ENCODE measurements at places on chromosomes 13 and 19. TPM values are rescaled to one million over a fixed set of nuclear protein-coding genes. Genes with fewer than 3 reads are reported as not detected.

The RAB20 gene
- 9.3 TPM for total RNA-seq

The ARHGEF1 gene
- 43.9 TPM for total RNA-seq

DNA sequence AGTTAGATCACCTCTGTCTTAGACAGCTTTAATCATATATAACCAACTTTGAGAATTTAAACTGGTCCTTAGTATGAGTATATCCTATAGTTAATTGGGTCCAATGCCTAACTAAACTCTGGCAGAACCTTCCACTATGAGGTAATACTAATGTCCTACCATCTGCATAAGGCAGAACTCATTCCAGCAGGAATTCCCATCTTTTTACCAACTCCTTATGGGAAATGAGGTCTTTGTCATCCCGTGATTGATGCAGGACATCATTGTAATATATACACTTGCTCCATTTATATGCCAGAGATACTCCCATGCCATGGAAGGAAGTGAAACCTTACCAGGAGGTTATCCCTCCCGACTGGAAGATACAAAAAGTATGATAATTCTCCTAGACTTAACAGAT lies 2.8 kb downstream of the KCTD4 start:
- no peak for DNase-seq

DNA sequence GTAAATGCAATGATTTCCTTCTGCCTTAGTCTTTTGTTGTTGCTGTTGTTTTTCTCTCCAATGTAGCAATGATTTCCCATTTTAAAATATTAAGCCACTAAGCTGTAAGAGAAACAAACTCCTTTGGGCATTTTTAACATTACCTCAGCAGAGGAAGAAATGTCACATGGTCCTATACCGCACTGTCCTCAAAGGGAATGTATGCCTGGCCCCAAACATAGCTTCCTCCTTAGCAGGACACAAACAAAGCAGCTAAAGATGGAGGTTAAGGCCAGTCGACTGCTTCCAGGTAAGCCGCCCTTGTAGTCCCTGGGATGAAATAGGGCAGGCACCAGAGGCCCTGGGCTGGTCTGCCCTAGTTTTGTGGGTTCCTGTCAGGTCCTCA lies 249.0 kb downstream of the TSHZ3 start:
- DNase-seq, result no peak

DNA sequence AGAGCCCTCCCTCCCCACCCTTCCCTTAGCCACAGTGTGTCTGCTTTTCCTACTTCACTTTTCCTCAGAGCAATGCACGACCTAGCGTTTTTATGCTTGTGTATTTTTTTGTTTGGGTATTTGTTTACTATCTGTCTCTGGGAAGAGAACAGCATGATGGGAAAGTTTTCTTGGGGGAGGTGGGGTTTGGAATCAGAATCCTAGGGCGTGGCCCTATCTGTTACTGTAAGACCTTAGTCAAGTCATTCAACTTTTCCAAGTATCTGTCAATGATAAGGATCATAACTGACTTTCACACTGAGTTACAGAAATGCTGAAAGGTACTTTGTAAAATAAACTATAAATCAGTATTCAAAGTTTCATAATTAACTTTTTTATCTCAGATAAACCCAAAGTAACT lies 146.3 kb upstream of the WASF3 start:
- no peak for DNase-seq

The GSX1 gene
- total RNA-seq, result not detected

DNA sequence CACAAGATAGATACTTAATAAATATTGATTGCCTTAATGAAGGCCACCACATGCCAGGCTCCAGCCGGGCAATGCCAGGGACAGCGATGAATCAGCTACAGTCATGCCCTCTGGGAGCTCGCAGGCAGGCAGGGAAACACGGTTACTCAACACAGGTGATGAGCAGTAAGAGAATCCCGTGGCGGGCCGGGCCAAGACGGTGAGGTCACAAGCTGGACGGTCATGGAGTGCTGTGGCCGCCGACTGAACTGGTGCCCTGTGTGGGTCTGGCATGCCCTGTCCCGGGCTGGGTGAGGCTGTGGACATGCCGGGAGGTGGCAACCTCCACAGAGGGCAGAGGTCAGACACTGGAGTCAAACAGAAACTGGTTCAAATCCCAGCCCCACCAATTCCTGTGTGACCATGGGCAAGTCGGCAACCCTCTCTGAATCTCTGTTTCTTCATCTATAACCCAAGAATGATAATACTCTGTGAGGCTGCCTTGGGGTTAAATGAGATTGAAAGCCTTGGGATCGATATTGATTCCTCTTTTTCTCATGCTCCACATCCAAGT lies 13.2 kb upstream of the PAK4 start:
- peak; percentile 94 for DNase-seq

- DNase-seq, result peak; percentile 34
Observed at GRCh38 chr13:34750078-34750931, 191.8 kb upstream of the NBEA start.

DNA sequence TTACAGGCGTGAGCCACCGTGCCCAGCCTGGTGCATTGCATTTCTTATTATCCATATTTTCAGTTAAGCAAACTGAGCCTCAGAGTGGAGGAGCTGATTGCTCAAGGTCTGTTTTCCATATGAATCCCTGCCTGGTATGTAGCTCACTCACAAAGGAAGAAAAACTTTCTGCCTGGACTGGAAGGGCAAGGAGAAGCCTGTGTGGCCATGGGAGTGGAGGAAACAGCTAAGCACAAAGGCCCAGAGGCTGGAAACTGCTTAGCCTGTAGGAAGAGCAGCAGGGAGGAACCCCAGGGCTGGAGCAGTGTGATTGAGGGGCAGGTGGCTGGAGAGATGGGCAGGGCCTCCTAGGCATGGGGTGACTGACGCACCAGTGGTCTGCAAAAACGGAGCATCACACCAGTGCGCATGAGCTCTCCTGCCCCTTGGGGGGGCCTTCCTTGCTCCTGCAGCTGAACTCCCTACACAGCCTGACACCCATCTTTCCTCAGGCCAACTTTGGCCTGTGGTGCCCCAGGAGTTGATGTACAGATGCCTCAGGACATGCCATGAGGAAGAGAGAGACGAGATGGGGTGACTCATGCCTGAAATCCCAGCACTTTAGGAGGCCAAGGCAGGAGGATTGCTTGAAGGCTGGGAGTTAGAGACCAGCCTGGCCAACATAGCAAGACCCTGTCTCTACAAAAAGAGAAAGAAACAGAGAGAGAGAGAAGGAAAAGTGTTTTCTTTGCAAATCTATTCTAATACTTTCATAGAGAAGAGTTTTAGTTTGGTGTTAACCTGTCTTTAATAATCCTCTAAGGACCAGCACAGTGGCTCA lies 2.8 kb upstream of the HNRNPM start:
- DNase-seq, result no peak

Measured in M059J (cell line).